Pulmonary artery endothelial cell (primary cell): ENCODE measurements at places on chromosomes 16 and 17. TPM values are rescaled to one million over a fixed set of nuclear protein-coding genes. Genes with fewer than 3 reads are reported as not detected.

- DNase-seq = no peak
Observed at GRCh38 chr16:10931134-10931533, 11.1 kb downstream of the DEXI start.

Gene QRICH2
- total RNA-seq = 1.8 and 4.4 TPM in 2 replicates

DNA sequence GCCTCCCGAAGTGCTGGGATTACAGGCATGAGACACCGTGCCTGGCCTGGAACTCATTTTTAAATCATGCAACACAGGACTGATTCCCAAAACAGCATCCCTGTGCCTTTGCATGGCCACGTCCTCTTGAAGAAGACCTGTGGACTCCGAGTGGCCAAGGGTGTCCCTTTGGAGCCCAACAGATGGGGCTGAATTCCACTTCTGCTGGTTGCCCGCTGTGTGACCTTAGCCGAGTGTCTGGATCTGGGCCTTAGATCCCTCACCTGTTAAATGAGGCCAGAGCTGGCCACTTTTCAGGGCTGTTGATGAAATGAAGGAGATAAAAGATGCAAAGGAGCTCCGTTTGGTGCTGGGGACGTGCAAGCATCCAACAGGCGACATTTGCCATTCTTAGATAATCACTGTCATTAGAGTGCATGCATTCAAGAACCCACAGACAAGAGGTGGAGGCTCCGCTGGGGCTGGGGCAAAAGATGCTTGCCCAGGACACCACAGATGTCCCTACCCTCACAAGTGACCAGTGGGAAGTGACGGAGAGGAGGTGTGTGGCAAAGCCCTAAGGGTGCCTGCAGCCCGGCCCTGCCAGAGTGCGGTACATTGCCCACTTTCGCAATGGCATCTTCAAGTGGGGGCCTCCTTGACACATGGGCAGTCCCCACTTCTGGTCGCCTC lies 354.1 kb upstream of the TNRC6C start:
- DNase-seq = no peak

Gene CCL16
- total RNA-seq = 0.46 and 0.85 TPM in 2 replicates

Gene GPR139
- total RNA-seq = not detected in 2 replicates

GRCh38 chr16:58026139-58026704 lies 668 bp downstream of the MMP15 start:
- no peak for DNase-seq

DNA sequence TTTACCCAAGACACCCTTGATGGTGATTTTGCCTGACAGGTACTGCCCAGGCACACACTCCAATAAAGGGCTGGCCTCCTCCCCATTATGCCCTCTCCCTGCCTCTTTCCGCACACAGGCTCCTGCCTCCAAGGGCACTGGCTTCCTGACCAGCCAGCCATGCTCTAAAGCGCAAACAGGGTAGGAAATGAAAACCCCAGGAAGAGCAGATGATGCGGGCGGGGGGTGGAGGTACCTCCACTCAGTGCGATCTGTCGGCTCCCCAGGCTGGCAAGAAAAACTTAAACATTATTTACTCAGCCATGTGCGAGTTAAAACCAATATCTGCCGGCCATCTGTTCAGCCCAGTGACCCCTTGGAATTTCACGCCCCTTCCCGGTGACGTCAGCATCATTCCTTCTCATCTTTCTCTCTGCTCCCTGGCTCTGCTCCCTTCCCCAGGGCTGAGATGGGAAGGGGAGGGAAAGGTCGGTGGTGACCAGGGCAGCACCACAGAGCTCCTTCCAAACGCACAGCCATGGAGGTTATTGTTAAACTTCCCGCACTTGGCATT lies 262.5 kb downstream of the CBLN1 start:
- no peak for DNase-seq

Gene ARL5C
- total RNA-seq = not detected in 2 replicates

DNA sequence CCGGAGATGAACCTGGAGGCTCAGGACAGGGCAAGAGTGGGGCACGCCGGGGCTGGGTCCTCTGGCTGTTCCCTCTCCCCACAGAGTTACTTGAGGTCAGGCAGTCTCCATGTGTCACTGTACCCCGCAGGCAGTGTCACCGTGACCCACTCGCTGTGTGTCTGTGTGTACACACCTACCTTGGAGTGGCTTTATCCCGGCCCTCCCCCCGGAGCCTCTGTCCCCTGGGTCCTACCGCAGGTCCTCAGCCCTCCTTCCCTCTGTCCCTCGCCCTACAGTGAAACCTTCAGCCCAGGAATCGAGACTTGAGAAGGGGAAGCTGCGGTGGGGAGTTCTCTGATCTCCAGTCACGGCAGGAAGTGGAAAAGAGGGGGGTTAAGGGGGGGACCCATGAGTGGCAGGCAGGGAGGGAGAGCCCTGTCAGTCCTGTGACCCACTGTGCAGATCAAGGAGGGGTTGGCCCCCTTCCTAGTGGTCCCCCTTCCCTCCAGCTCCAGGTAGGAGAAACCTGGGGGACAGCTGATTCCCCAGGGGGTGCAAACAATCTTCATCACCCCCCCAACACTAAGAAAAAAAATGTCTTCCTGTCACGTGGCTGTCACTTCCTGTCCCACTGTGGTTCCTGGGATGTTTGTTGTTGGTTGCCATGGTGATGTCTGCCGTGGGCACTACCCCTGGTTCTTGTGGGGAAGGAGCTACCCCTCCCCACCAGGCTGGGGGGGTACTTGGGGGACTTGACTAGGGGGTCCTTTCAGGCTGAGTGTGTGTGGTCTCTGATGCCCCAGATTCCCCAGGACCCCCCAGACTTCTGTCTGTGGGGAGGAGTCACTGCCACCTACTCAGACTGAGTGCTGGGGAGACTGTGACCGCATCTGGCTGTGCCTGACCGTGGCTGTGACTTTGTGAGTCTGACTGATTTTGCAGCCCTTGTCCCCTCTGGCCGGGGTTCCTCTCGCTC lies 13.7 kb downstream of the RARA start:
- peak; percentile 82 for DNase-seq

DNA sequence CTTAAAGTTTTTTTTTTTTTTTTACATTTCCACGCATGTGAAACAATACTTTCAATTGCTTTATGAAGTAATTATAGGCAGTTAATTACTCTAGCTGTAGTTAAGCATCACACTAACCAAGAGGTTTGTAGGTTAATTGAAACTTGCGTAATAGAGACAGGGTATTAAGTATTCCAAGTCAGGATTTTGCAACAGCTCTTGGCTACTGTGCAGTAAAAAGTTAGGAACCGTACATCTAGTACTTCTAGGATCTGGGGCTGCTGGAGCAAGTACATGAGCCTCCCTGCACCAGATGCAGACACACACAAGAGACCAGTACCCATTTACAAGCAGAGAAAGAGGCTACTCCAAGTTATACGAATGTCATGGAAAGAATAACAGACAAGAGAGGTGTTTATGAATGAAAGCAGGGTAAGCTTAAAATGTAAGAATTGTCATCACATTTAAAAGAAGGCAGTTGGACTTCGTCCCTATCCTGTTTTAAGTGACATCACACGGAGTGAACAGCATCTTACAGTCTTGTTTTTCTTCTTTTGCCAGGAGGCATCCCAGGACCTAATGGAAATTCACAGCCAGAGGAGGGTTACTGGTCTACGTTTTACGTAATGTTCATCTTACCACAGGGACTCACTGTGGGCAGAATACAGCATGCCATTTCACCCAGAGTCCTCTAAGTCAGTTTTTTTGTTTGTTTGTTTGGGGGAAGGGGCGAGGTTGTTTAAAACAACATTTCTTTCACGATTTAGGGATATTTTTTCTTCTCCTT lies 379.6 kb upstream of the PSMD7 start:
- no peak for DNase-seq

Gene ERAL1
- total RNA-seq = 30.7 and 49.2 TPM in 2 replicates

- DNase-seq = no peak
Observed at GRCh38 chr16:12815361-12815760, 11.7 kb upstream of the CPPED1 start.

Gene KATNB1
- 25.4 and 40.2 TPM in 2 replicates for total RNA-seq

DNA sequence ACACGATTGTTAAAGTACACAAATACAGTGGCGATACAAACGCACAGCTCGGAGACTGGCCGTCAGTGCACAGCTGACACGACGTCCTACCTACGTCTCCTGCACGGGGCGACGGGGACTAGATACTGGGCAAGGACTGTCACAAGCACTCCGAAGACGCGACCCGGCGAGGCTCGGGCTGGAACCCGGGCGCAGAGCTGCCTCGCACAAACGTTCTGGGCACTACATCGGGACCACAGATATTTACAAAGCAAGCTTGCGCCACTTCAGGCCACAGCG lies 13.8 kb downstream of the SLC16A3 start:
- DNase-seq = no peak
